ENCODE measurements at places on chromosomes 16 and 17.
A peak's percentile ranks its signal among the peaks of the same experiment; 100 is the strongest.

DNA sequence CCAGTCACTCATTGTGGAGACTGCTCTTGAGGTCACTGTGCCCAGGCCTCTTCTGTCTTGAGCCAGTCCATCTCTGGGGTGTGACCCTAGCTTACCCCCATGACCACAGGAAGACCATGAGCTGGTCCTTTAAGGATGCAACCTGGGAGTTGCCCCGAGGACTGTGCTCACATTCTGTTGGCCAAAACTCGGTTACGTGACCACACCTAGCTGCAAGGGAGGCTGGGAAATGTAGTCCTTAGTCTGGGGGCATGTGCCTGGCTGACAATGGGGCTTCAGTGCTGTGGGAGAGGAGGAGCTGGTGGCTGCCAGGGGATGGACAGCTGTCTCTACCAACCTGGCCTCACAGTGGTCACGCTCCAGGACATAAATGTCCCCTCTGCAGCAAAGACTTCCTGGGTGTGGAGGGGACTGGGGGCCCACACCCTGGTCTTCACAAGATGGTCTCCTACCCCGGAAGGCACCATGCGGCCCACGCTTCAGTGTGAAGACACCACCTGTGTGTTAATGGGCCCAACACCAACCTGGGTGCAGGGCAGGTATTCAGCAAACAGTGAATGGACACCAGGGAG is 55.4 kb downstream of the JPH3 start:
- no peak for DNase-seq

DNA sequence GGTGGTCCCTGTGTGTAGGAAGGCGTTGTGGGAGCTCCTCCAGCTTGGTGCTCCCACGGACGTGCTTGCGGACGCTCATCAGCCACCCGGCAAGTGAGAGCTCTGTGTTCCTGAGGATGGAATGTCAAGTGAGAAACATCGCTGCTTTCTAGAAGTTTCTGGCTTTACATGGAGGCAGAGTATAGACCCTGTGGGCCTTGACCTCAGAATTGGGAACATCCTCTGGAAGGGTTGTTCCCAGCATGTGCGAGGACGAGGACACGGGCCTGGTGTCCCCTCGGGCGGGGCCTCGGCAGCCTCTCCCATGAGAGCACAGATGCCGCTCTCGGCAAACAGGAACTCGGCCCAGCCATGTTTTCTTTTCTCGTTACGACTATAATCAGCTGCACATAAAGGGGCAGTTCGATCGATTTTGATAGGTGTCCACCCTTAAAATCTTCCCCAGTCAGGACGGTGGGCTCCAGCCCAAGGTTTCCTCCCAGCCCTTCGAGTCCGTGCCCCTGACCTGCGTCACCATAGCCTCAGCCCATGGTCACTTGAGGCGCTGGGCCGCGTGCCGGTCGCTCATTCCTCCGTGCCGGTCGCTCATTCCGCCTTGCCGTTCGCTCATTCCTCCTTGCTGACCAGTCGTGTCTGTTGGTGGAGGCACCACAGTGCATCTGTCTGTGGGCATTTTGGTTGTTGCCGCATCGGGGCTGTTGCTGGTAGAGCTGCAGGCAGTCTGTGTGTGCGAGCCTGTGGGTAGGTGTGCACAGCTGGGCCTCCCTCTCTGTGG is 91.3 kb upstream of the ZNF750 start:
- peak; percentile 17 for DNase-seq

DNA sequence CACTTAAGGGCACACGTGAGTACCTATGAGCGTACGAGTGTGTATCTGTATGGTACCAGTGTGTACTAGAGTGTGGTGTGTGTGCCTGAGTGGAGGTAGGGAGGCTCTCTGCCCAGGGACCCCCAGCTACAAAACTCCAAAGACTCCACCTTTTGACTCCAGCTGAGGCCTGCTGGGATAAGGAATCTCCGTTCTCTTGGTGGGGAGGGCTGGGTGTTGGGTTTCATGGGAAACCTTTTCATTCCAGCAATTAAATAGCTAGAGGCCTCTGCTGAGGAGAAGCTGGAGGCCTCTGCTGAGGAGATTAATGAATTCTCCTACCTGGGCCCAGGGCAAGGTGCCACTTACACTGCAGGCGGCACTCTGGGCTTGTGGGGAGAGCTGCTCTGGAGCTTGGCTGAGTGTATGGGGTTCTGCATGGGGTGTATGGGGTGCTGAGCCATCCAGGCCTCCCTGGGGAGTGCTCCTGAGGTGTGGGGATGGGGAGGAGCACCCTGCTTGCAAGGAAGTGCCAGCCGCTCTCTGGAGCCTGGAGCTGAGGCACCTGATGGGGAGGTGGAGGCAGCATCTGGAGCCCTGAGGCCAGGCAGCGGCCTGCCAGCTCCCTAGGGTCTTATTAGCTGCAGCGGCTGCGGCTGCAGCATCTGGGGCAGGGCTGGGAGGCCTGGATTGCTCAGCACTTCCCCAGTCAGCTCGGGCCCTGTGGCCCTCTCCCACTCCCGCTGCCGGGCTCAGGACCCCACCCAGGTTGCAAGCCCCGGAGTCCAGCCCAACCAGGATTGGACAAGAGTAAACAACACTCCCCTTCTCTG is 4.6 kb downstream of the ANKRD13B start:
- DNase-seq, result peak; percentile 42

GRCh38 chr17:64540118-64540776 is 33.5 kb downstream of the CEP95 start:
- DNase-seq, result no peak

- DNase-seq, result no peak
Measured at GRCh38 chr16:79988721-79989220, 388.2 kb upstream of the MAF start.

DNA sequence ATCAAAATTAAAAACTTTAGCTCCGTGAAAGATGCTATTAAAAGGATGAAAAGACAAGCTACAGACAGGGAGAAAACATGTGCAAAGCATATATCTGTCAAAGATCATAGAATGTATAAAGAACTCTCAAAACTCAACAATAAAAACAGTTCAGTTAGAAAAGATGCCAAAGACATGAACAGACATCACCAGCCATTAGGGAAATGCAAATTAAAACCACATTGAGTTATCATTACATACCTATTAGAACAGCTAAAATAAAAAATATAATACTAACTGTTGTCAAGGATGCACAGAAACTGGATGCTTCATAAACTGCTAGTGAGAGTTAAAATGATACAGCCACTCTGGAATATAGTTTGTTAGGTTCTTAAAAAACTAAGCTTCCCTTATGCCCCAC is 58.8 kb downstream of the NFATC3 start:
- no peak for DNase-seq

DNA sequence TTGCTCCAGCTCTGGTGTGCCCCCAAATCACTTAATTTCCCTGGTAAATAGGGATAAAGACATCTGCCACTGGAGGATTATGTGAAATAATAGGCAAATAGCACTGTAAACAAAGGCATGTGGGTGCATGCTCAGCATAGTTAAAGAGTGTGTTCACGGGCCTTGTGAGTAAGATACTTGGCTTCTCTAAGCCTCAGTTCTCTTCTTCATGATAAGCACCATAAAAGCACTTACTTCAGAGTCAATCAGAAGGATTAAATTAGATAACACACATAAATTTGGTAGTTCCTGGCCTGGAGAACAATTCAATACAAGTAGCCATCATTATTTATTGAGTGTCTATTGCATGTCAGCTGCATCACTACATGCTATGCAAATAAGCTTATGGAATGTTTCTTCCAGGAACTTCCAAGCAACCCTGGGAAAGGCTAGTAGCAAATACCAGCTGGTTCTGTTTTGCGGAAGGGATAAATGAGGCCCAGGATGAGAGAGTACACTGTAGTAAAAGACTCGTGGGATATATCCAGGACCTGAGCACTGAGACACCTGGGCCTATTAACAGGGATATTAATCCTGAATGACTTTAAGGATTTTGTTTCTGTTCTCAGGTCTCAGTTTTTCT is 14.5 kb downstream of the CCL11 start:
- DNase-seq, result no peak

DNA sequence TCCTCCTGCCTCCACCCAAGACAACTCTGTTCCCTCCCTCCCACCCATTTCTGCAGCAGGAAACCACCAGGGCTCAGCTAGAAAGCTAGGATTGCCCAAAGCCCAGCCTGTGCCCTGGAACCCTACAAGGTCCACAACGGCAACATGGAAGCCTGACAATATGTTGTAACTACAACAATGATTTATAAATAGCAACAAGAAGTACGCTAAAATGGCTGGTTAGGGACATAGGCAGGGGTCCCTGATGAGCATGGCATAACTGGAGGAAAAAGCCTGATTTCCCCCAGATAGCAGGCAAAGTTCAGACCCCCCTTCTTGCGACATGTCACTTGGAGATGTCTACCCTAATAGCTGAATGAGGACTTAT is 6.6 kb downstream of the ST3GAL2 start:
- no peak for DNase-seq

DNA sequence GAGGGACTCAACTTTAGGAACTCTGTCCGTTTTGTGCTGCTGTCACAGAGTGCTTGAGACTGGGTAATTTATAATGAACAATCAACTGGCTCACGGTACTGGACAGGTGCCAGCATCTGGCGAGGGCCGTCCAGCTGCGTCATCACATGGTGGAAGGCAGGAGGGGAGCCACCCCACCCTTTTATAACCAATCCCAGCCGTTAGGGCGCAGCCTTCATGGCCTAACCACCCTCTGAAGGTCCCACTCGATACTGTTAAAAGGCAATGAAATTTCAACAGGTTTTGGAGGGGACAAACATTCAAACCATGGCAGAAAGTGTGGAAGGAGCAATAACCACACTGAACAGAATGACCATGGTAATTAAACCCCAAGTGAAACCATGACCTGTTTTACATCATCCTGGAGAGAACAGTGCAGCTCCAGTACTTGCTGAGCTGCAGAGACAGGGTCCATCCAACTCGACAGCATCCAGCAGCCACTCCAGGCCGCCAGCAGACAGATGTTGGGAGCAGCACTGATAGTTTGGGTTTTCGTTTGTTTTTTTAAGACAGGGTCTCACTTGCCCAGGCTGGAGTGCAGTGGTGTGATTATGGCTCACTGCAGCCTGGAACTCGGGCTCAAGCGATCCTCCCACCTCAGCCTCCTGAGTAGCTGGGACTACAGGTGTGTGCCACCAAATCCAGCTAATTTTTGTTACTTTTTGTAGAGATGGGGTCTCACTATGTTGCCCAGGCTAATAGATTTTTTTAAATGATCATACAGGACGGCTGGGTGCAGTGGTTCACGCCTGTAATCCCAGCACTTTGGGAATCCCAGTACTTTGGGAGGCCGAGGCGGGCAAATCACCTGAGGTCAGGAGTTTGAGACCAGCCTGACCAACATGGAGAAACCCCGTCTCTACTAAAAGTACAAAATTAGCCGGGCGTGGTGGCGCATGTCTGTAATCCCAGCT is 11.0 kb downstream of the CHMP6 start:
- peak; percentile 42 for DNase-seq

DNA sequence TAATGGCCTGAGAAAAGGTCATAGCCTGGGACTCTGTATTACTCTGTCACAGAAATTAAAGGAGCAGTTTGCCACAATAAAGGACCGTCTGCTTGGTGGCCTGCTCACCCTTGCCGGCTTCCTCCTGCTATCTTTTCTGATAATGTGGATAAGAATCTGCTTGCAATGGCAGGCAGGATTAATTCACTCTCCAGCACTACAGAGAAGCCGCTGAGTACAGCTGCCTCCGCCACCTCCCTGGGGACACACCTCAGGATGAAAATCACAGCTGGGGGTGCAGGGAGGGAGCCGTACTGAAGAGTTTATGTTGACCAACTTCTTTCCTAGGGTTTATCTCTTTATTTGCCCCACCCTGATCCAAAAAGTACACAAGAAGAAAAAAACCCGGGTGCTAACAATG is 245.9 kb upstream of the RPL38 start:
- no peak for DNase-seq

DNA sequence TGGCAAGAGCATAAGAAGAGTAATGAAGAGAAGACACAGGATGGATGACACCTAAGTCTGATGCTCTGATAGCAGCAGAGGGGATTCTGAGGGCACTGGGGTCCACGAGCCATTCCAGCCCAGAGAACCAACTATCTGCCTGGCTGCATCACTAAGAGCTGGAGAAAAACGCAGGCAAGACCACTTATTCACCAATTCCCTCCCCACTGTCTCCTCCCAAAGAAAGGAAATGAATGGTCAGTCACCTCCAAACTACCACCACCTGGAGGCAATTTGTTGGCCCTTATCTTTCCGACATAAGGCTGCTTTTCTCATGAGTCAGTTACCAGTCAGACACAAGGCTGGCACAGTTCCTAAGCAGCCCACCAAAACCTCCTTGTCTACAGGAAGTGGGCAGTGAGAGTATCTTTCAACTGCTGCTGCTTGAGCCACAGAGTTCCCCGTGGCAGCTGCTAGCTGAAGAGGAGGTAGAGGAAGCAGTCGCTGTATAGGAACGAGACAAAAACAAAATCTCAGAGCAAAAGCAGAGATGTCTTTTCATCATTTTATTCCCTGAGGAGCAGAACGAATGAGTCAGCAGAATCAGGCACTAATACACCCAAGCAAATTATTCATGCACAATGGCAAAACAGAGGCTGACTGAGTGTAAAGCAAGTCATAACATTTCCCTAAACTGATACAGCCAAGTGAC is 111.1 kb downstream of the SMG6 start:
- no peak for DNase-seq
